ENCODE measurements at places on chromosomes 16 and 17. TPM values are rescaled to one million over a fixed set of nuclear protein-coding genes. Genes with fewer than 3 reads are reported as not detected.

Gene CES1
- not detected for total RNA-seq

Gene TP53TG3D
- not detected for total RNA-seq

Gene SCGB1C2
- total RNA-seq, result not detected

Gene ALDH3A1
- not detected for total RNA-seq

Gene FMNL1
- 24.2 TPM for total RNA-seq

- H3K4me1 ChIP-seq, result peaks cover 14% of the 10 kb centered on the region
- peaks cover 15% of the 10 kb centered on the region for H3K27me3 ChIP-seq
- no peak for DNase-seq
- H3K27ac ChIP-seq, result peak overlapping the region; percentile 24
- H3K4me3 ChIP-seq, result no peak overlapping the region
Measured at GRCh38 chr17:63489291-63489690, 12.4 kb downstream of the ACE start.

GRCh38 chr16:309476-309875 is 26.5 kb downstream of the PDIA2 start:
- H3K27ac ChIP-seq, result no peak overlapping the region
- peaks cover 11% of the 10 kb centered on the region for H3K4me1 ChIP-seq
- no peak for DNase-seq
- H3K27me3 ChIP-seq, result peaks cover 2% of the 10 kb centered on the region
- H3K36me3 ChIP-seq, result no peaks in the 10 kb centered on the region

DNA sequence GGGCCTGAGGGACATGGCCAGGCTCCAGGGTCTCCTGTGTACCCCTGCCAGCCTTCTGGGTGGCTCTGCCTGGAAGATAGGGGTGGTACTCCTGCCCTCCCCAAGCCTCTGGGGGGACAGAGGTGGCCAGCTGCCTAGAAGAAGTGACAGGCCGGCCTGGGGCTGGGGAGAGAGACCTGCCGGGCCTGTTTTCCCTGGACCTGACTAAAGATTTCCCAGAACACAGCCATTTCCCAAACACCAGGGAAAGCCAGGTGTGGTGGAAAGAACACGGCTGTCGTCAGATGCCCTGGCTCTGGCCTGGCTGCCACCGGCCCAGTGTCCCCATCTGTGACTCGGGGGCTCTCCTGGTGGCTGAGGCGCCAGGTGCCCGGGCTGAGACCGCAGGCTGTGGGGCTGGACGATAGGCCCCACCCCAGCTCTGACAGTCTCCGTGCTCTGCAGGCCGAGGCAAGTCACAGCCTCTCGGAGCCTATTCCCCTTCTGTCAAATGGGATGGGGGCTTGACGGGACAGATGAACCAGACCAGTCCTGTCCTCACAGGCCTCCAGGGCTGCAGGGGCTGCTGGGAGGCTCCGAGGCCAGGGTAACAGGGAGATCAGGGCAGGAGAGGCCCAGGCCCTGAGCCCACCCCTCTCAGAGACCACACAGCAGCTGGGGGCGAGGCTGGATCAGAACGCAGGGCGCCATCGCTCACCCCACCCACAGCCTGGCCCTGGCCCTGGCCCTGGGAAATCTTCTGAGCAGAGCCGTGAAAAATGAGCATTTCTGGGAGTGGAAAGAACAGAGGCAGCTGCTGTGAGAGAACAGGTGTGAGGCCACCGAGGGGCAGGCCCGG is 33.1 kb downstream of the CTU2 start:
- no peak for DNase-seq
- no peak overlapping the region for H3K4me3 ChIP-seq
- H3K27me3 ChIP-seq, result peaks cover 4% of the 10 kb centered on the region
- no peak overlapping the region for H3K27ac ChIP-seq

DNA sequence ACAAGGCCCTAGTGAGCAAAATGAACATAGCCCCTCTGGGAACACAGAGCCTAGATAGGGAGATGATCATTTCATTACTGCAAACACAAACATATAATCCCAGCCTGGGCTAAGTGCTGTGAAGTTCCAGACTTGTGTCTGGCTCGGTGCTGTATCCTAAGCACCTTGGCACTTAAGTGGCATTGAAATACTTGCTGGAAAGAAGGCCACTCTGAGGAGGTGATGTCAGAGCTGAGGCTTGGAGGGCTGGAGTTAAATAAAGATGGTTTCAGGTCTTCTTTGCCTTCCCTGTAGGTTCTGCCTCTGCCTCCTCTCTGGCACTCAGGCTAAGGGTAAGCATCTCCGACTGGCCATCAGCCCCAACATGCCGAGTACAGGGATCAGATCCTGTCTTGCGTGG is 2.4 kb upstream of the CACNA1G start:
- H3K36me3 ChIP-seq, result no peaks in the 10 kb centered on the region
- peaks cover 10% of the 10 kb centered on the region for H3K27me3 ChIP-seq
- DNase-seq, result no peak
- H3K4me3 ChIP-seq, result peak overlapping the region; percentile 77
- H3K4me1 ChIP-seq, result peaks cover 40% of the 10 kb centered on the region

DNA sequence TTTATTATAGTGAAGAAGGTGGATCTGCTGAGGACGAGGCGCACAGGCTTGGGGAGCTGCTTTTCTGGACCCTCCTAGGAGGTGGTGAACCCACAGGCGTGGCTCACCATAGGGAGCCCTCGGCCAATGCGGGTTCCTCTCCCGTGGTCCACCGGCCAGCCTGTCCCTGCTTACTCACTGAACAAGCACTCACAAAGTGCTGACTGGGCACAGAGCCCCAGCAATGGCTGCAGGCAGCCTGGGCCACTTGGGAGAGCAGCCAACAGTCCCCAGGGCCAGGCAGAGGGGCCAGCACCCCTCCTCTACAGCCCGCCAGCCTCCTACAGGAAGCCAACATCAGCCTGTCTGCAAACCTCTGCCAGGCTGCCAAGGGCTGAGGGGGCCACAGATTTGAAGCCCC is 19.1 kb upstream of the NCBP3 start:
- H3K36me3 ChIP-seq, result no peaks in the 10 kb centered on the region
- peaks cover 5% of the 10 kb centered on the region for H3K27me3 ChIP-seq
- H3K4me1 ChIP-seq, result peaks cover 16% of the 10 kb centered on the region
- peak overlapping the region; percentile 17 for H3K27ac ChIP-seq
- no peak overlapping the region for H3K4me3 ChIP-seq

DNA sequence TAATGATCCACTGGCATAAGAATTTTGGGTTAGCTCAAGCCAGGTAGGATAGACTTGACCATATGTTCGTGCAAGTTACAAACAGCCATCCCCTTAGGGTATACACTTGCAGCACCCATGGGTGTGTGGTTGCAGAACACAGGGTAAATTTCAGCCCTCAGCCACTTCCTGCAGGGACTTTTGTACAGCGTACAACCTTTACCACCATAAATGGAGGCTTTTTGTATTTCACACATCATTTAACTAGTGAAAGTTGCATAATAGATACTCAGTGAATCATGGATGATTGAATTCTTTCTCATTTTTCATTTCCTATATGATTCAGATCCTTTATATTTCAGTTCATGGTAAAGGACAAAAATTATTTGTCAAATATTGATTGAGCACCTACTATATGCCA is 473.9 kb downstream of the CDH13 start:
- no peak for DNase-seq
- H3K4me1 ChIP-seq, result no peaks in the 10 kb centered on the region
- H3K27ac ChIP-seq, result no peak overlapping the region
- H3K36me3 ChIP-seq, result peaks cover 24% of the 10 kb centered on the region

Measured in glutamatergic neuron (in vitro differentiated cells).